Substantia nigra (tissue), 51 donors: ENCODE measurements at places on chromosomes 7 and 10.

- no peak for DNase-seq
These were observed 11.8 kb downstream of the BTBD16 start for GRCh38 chr10:122282909-122283308.

DNA sequence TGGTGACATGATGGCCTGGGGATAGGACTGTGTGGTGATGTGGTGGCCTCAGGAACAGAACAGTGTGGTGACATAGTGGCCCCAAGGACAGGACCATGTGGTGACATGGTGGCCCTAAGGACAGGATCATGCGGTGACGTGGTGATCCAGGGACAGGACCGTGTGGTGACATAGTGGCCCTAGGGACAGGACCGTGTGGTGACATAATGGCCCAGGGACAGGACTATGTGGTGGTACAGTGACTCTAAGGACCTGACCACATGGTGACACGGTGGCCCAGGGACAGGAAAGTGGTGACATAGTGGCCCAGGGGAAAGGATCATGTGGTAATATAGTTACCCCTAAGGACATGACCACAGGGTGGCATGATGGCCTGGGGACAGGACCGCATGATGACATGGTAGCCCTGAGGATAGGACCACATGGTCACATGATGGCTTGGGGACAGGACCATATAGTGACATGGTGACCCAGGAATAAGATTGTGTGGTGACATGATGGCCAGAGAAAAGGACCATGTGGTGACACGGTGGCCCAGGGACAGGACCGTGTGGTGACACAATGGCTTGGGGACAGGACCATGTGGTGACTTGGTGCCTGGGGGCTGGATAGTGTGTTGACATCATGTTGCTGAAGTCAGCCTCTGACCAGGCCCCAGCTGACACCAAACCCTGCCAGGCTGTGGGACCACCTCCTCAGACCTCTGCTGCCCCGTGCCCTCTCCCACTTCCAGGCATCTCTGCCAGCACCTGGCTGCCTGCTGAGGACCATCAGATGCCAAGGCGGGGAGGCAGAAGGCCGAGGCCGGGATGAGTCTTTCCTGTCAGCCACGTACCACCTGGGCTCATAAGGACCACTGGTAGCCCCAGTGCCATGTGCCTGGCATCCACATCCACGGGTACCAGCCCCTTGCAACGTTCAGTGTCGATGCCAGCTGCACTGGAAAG is 99.5 kb downstream of the ADAM12 start:
- no peak for DNase-seq

DNA sequence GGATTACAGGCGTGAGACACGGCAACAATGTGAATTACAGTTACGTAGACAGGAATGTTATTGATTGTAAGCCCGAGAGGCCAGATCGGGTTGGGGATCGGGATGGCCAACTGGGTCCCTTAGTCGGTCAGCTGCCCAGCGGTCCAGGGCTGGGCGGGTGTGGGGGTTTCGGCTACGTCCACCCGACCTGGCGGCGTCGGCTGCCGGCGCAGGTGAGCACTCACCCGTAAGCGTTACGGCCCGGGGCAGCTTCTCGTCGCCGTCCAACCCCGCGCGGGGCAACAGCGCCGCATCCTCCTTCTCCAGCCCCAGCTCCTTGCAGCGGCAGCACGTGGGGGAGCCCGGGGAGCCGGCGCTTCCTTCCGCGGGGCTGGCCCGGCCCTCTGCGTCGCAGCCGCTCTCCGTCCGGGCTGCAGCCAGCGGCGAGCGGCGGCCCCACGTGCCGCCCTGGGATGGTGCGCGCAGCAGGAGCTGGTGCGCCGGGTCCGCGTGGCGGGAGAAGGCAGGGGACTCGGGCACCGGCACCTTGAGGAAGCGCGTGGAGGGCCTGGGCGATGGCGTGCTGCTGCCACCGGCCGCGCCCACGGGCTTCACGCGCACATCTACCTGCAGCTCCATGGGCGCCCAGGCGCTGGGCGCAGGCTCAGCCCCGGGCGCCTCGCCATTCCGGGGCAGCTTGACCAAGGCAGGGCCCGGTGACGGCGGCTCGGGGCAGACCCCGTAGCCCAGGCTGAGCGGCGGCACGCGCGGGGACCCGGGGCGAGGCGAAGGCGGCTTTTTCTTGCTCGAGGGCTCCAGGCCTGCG is 609 bp downstream of the KLRG2 start:
- no peak for DNase-seq

DNA sequence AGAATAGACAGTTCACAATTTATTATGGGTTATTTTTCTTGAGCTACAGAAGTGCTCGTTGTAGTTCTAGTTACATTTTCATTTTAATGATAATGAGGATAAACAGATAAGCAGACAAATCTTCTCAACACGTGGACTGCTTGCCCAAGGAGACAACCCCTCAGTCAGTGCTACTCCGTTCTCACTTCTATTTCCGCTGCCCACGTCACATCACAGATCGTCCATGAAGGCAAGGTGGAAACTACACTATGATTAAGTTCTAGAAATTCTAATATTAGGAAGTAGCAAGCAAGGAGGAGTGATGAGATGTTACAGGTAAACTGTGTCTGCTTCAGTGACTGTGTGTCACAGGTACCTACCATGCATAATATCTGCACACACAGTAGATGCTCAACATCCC is 210.5 kb downstream of the CHCHD3 start:
- no peak for DNase-seq

DNA sequence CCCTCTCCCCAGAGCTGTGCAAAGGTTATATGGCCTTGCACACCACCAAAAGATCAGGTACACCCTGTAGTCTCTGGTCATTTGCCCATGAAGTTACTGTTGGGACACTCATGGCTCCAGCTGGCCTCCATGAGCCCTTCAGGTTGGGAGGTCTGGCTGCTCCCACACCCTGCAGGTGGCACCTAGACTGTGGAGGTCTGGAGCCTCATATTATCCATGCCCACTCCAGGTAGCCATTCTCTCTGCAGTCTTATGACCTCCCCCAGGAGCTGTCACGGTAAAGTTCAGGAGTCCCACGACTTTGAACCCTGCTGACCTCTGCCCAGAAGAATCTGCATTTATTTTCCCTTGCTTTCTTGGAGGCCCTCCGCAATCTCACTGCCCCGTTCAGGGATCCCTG is 39.2 kb upstream of the GAD2 start:
- no peak for DNase-seq

DNA sequence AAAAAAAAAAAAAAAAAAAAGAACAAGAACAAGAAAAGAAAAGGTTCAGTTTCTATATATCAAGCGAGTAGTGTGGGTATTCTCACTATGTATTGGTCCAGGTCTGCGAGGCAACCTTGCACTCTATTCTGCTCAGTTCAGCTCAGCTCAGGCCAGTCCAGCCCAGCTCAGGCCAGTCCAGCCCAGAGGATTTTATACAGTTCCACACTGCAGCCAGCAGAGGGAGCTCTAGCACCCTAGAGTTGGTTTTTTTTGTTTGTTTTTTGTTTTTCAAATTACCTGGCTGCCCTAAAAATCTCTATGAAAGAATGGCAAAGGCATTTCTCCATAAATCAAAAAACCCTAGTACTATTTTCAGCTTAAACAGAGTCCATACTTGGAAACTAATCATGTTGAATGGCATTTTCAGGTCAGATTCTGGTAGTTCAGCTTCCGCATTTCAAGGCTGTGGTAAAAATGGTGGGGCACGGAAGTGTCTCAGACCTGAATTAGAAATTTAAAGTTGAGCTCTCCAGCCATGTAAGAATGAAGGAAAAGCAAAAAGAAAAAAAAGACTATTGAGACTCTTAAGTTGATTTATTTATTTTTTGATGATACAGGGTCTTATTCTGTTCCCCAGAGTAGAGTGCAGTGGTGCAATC is 55.2 kb upstream of the GSDME start:
- DNase-seq: no peak

- no peak for DNase-seq
These were observed 153.7 kb downstream of the DNAJB9 start for GRCh38 chr7:108723381-108723814.

DNA sequence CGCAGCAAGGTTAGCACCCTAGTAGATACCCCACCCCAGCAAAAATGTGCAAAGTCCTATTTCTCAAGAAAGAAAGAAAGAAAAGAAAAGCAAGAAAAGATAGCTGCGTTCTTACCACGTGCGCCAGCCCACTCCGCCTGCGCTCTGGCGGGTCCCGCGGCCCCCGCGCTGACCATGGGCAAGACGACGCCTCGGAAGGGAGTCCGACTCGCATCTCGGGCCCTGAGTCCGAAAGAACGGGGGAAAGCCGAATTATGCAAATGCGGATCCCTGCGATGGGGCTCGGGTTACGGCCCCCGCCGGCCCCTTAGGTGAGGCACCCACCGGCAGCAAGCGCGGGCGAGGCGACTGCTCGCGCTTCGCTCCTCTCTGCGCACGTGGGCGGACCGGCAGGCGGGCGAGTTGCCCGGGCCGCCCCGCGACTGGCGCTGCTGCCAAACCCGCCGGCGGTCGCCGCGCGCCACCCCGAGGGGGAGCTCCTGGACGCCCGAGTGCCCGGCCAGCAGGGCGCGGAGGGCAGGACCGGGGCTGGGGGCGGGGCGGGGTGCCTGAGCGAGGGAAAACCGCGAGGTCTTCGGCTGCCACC is 2.4 kb upstream of the EGR2 start:
- DNase-seq: peak; percentile 23

- no peak for DNase-seq
These were observed 34.4 kb downstream of the PRF1 start for GRCh38 chr10:70568113-70568512.

DNA sequence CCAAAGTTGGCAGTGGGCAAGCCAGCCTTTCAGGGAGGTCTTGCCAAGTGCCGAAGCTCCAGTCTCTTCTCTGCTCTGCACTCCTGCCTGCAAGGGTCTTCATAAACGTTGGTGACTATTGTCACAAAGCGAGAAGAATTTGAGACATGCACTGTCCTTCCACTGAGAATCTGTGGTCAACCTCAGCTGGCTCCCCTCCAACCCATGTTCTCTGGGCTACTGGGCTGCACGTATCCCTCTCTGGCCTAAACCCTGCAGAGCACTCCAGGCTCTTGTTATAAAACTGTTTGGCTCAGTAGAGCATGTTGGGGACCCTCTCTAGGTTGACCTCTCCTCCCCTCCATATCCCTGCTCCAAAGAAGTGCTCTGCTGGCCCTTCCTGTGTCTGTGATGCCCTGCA is 260.4 kb upstream of the NFE2L3 start:
- DNase-seq: no peak

DNA sequence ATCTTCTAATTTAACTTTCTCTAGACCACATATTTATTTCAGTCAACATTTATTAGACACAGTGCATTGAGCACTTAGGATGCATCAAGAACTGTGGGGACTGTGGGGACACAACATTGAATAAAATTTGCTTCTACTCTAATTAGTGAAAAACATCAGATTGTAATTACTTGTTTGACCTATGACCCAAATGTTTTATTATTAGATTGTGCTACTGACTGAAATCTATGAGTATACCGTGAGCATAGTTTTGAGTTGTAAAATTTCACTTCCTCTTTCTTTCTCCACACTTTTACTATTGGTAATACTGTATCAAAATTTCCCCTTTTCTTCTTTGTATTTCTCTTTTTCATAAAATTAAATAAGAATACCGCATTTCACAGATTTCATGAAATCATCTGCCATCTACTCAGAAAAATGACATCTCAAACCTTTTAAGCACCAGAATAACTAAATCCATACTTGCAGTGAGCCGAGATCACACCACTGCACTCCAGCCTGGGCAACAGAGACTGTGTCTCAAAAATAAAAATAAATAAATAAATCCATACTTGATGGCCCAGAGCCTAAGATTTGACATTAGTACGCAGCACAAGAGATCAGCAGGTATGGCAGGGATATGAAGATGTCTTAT is 25.4 kb upstream of the INPP5F start:
- DNase-seq: no peak

- no peak for DNase-seq
These were observed 74.5 kb downstream of the DGKI start for GRCh38 chr7:137772316-137772715.

- no peak for DNase-seq
These were observed 364.6 kb upstream of the PODXL start for GRCh38 chr7:131921016-131921415.
